ENCODE measurements at places on chromosomes 16 and 17.

- no peak for DNase-seq
These were observed 11.1 kb downstream of the SMIM36 start for GRCh38 chr17:55500103-55500502.

- peak; percentile 8 for DNase-seq
These were observed 856 bp downstream of the DNAJA2 start for GRCh38 chr16:46972429-46973206.

DNA sequence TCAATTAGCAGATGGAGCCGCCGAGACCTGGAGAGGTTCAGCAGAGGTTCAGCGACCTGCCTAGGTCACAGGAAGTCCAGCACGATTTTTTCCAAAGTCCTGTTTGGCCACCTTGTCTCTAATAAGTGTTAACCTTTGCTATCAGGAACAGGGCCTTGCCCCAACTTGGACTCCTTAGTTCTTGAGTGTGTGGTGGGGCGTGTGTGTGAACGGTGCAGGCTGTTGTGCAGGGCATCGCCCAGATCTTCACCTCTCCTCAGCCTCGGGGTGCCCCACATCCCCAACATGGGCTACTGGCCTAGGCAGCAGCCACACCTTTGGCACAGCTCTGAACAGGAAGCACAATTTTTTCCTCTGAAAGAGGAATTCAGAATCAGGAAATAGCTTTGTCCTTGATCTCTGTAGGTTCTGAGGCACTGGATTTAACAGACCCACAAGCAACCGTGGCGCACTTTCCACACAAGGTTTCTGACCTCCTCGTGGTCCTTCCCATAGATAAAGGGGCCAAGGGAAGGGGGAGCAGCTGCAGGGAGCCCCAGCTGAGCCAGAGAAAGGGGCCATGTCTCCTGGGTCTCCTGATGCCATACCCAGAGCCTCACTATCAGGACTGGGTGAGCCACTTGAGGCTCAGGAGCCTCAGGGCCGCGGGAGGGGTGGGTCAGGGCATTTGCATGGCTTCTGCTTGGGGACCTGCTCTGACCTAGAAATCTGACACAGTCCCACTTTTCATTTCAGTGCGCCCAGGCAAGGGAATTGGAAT is 10.4 kb downstream of the MPRIP start:
- no peak for DNase-seq

GRCh38 chr16:50709980-50710379 is 16.6 kb downstream of the NOD2 start:
- no peak for DNase-seq

GRCh38 chr17:8631554-8631877 is 991 bp upstream of the MYH10 start:
- DNase-seq: no peak

GRCh38 chr17:81489012-81489997 is 23.3 kb downstream of the ACTG1 start:
- DNase-seq: peak; percentile 40

DNA sequence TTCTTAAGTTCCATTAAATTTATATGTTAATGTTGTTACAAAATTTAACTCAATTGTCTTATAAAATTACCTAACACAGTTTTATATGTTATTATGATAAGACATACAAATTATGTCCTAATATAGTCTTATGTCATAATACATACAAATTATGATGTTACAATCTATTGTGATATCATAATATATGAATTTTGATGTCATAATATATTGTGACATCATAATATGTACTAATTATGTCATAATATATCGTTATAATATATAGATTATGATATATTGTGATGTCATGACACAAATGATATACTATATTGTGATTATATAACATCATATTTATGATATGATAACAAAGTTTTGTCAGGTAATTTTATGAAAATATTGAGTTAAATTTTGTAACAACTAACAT is 1789.6 kb downstream of the TP53TG3F start:
- DNase-seq: no peak

DNA sequence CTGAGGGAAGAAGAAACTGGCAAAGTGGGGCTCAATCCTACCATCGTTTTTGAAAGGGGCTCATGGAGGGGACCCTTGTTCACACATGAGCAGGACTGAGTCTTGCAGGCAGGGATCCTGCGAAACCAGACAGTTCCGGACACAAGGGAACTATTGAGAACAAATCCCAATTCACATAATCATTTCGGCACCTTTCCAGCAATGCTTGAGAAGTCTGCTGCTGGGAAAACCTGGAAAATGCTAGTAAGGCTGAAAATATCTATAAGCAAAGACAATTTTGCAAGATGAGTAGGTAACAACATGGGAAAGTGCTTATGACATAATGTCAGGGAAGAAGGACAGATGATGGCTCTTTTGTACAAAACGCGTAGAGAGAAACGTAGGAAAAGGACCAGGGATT is 52.1 kb upstream of the BPTF start:
- no peak for DNase-seq

All from NCI-H1930 (cell line).